AG04450 (cell line): ENCODE measurements at places on chromosomes 5 and 9.

DNA sequence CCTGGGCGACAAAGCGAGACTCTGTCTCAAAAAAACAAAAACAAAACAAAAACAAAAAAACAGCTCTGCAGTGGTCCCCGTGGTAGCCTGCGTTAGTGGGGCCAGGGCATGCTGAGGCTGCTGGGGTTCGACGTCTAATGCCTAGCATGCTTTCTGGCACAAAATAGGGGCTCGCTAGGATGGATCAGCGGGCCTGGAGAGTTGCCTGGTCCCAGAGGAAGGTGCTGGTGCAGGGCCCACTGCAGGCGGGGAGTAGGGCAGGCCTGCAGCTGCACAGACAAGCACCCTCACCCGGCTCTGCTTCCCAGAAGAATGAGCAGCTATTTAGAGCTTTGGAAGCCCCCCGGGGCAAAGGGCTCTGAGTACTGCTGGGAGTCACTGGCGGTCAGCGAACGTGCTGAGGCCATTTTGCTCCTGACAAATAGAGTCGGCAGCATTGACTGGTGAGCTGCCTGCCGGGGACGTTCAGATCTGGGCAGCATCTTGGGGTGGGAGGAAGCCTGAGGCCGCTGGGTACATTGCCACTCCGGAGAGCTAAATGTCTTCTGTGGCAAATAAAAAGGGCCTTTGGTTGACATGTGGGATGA is 126.7 kb downstream of the OLFM1 start:
- DNase-seq = no peak

DNA sequence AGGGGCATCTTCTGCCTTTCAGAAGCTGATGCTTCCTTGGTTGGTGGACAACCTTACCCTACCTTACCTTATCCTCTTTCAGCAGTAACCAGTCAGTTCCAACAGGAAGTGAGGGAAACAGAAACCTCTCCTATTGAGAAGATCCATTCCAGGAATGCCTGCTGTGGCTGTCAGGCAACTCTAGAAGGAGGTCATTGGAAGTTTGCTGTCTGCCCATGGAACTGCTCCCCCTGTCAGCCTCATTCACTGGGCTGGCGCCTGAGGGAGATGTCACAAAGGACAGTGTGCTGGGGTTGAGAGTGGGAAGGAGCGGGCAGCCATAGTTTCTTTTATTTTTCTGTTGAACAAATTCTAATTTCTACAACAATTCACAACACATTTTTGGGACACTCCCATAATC is 54.7 kb downstream of the IRX1 start:
- DNase-seq = no peak

DNA sequence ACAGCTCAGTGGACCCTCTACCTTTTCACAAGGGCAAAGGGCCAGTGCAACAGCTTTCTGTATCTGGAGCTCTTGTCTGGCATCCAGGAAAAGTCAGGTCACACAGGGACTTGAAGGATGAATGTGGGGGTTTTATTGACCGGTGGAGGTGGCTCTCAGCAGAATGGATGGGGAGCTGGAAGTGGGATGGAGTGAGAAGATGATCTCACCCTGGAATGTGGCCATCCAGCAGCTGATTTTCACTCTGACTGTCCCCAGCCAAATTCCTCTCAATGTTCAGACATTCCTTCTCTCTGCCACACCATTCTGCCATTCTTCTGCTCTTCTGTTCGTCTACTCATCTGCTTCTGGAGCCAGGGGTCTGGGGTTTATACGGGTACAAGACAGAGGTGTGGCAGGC is 1119.9 kb downstream of the TAF11L14 start:
- DNase-seq = no peak

DNA sequence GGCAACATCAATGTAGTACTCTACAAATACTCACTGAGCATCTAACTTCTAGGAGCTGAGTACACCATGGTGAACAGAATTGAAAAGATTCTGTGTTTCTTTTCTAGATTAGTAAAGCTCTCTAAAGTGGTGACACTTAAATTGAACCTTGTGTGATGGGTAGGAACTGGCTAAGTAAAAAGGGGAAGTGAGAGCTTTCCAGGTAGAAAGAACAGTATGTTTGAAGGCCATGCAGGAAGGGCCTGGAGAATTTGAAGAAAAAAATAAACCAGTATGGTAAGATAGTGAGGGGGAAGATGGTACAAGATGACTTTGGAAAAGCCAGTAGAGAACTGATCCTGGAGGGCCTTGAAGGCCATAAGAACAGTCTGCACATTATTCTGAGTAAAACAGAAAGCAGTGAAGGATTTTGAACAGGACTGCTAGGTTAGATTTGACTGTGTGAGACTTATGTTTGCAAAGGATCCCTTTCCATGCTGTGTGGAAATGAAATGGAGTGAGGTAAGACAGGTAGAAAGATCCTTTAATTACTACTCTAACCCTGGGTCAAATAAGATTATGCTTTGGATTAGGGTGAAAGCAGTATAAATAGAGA is 46.7 kb upstream of the UBQLN1 start:
- DNase-seq = no peak

- DNase-seq = no peak
Observed at GRCh38 chr9:94553029-94553938, 1.6 kb upstream of the PCAT7 start.

DNA sequence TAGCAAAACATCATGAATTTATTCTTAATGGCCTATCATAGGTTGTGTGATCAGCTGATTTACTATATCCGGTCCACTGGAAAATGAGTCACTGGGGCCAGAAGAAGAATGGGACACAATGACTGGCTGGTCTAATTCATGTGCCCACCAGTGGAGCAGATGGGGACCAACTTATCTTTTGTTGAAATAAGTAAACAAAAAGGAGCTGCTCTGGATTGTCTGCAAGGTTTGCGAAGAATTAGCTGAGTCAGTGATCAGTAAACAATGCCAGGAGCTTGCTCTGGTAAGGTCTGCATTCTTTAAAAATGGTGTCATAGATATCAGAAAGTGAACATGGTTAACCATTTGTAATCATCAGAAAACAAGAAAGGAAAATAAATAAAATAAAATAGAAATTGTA is 128.0 kb downstream of the RASEF start:
- peak; percentile 10 for DNase-seq
